ENCODE measurements at places on chromosomes 7 and 10.

- no peak for DNase-seq
These were observed 351.8 kb upstream of the FZD8 start for GRCh38 chr10:35993591-35994515.

DNA sequence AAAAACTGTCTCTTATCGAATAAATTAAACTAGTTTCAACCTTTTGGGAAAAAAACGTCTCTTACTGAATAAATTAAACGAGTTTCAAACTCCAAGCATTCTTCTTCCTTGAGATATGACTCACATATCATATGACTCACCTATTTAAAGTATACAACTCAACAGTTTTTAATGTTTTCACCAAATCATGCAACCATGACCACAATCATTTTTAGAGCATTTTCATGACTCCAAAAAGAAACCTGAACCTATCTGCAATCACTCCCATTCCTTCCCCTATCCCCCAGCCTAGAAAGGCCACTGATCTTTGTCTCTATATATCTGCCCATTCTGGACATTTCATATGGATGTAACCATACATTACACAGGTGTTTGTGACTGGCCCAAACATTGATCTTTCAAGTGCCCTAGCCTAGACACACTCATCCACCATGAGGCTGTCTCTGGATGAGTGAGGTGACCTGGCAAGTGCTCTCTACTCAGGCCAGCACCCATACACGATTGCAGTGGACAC is 115.3 kb downstream of the PIP4K2A start:
- no peak for DNase-seq

- no peak for DNase-seq
These were observed 87.5 kb downstream of the RGS10 start for GRCh38 chr10:119454990-119455389.

GRCh38 chr10:17003151-17003550 is 126.5 kb downstream of the CUBN start:
- DNase-seq: no peak
